ENCODE measurements at places on chromosomes 6 and 20. TPM values are rescaled to one million over a fixed set of nuclear protein-coding genes. Genes with fewer than 3 reads are reported as not detected.

DNA sequence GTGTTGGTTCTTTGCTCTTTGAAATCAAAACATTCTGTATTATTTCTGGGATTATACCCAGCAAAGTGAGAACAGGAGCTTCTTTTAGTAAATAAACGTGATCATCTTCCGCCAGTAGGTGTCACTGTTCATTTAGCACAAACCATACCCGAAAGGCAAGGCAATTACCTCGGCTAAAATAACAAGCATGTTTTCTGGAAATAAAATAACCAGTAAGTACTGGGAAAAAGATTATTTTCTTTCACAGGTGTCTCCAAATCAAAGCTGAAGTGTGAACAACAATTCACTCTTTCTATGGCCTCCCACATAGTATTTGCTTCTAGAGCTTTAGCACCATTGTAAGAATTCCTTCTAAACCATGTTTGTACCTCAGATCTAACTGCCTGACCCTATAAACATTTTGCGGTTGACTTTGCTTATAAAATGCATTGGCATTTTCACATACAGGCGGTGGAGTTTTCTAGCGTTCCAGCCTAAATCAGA lies 144.6 kb upstream of the AGPAT4 start:
- no peak for DNase-seq

DNA sequence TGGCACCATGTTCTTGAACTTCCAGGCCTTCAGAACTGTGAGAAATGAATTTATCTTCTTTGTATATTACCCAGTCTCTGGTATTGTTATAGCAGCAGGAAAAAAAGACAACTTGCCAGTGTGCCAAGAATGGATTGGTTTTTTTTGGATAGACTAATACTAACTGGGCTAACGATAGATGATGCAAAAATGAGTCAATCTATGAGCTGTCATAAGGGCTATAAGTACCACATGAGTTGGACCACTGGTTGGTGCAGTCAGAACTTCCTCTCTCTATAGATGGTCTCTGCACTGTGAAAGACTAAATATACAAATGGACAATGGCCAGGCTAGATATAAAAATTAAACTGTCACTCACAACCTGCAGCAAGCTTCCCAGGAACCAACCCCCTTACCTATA lies 87.6 kb upstream of the COL21A1 start:
- no peak for DNase-seq

DNA sequence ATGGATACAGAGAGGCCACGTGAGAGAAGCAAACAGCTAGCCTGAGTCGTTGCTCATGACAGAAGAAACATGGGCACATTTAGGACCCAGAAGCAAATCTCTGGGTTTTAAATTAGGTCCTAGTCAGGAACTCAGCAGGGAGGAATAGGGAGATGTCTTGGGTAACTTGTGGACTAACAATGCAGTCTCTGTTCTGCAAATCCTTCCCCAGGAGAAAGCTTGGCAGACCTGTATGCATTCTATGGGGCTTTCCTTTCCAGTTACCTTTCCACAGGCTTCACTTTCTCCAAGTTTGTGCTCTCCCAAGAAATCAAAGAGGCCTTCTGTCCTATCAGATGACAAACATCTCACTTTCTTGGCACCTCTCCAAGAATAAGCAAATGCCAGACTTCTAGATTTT lies 47.2 kb upstream of the PLCB4 start:
- DNase-seq, result no peak

- DNase-seq, result no peak
Measured at GRCh38 chr6:39057251-39058155, 8.9 kb downstream of the GLP1R start.

GRCh38 chr6:14243597-14243996 lies 126.0 kb downstream of the CD83 start:
- DNase-seq, result peak; percentile 62

DNA sequence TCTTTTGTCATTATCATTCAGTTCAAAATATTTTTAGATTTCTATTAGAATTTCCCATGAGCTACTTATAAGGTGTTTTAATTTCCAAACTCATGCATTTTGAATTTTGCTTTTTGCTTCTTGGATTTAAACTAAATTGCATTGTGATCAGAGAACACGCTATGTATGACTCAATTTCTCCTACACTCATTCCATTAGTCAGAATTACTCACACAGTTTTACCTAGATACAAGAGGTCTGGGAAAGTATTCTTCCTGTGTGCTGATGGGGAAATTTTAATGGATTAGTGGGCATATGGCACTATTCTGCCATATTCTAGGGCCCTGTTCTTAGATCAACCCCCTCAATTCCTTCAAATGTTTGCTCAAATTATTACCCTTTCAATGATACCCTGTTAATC lies 49.9 kb upstream of the BMP5 start:
- DNase-seq, result no peak

GRCh38 chr20:49557449-49557848 lies 10.5 kb downstream of the PTGIS start:
- DNase-seq, result no peak

GRCh38 chr20:12591949-12592470 lies 416.8 kb upstream of the SPTLC3 start:
- DNase-seq, result no peak

- no peak for DNase-seq
Measured at GRCh38 chr20:45320948-45321595, 13.0 kb upstream of the MATN4 start.

DNA sequence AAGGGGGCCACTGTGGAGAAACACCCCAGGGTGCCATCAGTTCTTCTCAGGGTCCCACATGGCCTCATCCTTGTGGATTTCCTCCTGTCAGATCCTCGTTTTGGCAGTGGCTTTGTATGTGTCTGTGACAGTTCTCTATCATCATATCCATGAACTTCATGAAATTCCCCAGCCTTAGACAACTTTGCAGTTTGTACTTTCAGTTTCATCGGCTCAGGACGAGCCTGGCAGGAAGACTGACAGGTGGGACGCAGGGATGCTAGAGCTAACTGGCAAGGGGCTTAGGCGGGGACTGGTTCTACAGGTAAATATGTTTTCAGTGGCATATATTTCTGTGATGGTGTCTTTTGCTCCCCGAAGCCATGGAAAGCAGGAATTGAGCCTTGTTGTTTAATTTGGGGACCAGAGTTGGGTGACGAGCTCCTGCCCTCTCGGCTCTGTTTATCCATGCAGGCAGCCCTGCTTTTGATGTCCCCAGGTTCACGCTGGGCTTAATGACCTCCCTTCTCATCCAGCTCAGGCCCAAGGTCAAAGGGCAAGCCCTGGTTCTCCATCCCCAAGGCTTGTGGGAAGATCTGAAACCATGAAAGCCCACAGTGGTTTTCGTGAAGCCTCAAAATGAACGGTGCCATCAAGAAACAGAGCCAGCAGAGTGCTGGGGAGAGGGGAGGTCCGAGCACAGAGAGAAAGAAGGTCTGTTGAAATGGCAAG lies 11.2 kb downstream of the SDCBP2 start:
- DNase-seq, result no peak

The ERVFRD-1 gene
- 0.83 TPM for total RNA-seq

DNA sequence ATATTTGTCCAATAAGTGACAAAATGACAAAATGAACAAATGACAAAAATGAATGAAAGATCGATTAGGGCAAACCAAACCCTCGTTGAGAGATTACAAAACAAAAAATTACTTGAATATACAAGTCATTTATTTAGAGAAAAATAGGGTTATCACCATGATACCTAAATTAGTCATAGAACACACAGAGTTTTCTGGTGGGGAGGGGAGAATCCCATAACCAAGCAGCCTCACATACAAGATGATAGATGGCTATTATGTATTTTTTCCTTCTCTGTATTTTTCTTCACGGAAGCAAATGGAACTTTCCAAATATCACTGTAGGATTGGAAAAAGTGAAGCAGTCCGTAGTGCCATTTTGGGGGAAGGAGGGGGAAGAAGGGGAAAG lies 28.5 kb upstream of the BMP6 start:
- DNase-seq, result no peak

Data from esophagus muscularis mucosa (tissue), 4 donors.